Lower lobe of right lung (tissue), 2 donors: ENCODE measurements at places on chromosomes 13 and 19. TPM values are rescaled to one million over a fixed set of nuclear protein-coding genes. Genes with fewer than 3 reads are reported as not detected.

Gene GNG14
- total RNA-seq: not detected

Gene CEACAM16
- not detected for total RNA-seq

Gene TMEM147
- total RNA-seq: 81.6 TPM

Gene PALM3
- total RNA-seq: 7.7 TPM

Gene MYO1F
- 162 TPM for total RNA-seq

Gene COG6
- 28.6 TPM for total RNA-seq

Gene CYP2F1
- total RNA-seq: 1.7 TPM

Gene FCGBP
- 95.3 TPM for total RNA-seq

DNA sequence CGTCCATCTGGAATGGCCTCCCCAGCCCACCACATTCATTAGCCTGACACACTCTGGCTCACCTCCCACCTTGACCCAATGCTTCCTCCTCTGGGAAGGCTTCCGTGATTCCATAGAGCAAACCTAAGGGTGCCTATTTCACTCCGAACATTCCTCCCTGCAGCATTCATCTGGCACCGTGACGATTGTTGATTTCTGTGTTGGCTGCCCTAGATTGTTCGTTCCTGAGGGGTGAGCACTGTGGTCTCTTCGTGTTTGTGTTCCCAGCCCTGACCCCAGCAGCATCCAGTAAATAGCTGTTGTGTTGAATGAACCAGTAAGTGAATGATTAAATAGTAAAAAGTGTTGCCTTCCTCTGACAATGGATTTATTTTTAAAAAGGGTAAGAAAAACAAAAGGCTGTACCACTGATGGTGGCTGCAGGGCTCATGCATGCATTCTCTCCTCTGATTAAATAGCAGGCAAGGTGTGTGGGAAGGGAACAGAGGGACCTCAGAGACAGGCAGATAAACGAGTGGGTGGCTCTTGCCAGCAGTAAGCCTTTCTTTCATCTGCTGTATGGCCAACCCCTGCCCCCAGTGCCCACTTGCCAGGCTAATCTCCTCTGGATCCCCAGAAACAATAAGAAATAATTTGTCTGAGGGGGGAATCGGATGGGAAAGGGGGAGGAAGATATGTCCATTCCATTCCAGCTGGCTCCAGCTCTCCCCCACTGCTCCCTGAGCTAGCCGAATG is 48.4 kb upstream of the CACNA1A start:
- no peak overlapping the region for H3K27ac ChIP-seq
- no peak for DNase-seq
- peaks cover 7% of the 10 kb centered on the region for H3K27me3 ChIP-seq
- no peak overlapping the region for H3K4me3 ChIP-seq
- no peaks in the 10 kb centered on the region for H3K4me1 ChIP-seq

DNA sequence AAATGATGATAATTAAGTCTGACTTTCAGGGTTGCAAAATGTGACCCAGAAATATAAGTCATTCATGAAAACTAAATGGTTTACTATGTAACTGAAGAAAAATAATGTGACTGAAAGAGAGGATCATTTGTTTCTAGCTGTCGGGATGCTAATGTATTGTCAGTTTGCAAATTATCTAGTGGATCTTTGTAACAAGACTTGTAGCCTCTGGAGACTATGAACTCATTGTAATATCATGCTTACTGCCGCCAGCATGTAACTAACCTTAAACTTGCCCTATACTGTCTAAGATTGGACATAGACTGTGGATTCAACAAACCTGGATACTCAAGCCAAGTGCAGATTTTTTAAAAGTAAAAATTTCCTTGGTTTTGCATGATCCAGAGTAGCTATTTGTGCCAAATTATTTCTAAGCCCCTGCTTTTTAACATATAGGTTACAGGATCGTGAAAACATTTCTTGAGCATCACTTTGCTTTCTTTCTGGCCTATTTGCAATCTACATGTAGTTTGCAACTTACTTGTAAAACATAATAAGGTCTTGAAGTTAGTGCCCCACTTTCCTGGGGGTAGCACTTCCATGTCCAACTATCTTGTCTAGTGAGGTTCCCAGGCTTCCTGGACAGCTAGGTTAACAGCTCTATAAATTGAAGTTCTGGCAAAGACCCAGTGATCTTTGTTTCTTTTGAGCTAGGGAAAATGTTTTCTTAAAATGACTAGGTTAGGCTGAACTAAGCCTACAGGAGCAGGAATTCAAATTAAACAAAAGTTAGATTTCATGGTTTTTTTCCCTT is 3.3 kb upstream of the POSTN start:
- no peaks in the 10 kb centered on the region for H3K4me1 ChIP-seq
- H3K27me3 ChIP-seq: no peaks in the 10 kb centered on the region
- H3K36me3 ChIP-seq: no peaks in the 10 kb centered on the region
- H3K4me3 ChIP-seq: no peak overlapping the region
- no peak overlapping the region for H3K27ac ChIP-seq
- DNase-seq: no peak

DNA sequence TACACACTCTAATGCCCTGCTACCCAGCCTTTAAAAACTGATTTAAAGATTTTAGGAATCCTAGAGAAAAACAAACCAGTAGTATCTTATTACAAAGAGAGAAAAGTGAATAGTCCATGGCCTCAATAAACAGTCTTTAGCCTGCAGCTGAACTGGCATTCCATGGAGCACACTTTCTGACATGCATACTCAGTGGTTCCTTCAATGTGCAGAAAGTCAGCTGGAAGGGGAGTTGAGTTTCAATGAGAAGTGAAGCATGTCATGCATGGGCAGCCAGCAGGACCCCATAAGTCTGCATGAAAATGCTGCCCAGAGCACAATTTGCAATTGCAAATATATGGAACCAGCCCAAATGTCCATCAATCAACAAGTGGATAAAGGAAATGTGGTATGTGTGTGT is 273.7 kb downstream of the UQCRFS1 start:
- H3K4me3 ChIP-seq: no peak overlapping the region
- H3K27ac ChIP-seq: no peak overlapping the region
- no peaks in the 10 kb centered on the region for H3K4me1 ChIP-seq

DNA sequence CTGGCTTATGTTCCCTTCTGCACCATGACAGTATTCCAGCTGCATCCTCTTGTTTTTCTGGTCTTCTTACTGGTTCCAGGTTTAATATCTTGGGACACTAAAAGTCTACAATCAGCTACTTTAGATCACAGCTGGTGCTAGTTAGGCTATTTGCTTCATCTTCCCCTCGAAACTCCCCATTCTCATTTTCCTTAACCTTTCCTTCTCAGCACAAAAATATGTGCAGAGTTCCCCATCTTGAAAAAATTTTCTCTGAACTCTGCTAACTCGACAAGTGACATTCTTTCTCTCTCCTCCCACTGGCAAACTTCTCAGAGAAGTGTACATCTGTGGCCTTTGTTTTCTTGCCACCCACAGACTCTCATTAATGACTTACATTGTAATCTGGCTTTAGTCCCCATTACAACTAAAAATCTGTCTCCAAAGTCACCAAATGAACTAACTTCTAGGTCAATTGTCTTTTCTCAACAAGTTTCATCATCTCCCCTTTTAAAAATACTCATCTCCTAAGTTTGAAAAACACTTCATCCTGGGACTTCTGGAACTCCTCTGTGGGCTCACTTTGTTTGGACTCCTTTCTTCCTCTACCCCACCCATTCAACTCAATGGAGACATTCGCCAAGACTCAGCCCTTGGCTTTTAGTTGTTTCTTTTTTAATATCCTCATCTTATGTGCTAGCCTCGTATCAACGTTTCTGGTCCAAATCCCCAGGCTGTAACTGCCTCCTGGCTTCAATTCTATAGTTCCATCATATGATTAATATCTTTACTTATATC is 7.1 kb upstream of the KL start:
- no peak overlapping the region for H3K4me3 ChIP-seq
- H3K27me3 ChIP-seq: no peaks in the 10 kb centered on the region
- H3K4me1 ChIP-seq: peaks cover 9% of the 10 kb centered on the region
- no peaks in the 10 kb centered on the region for H3K36me3 ChIP-seq
- DNase-seq: no peak

DNA sequence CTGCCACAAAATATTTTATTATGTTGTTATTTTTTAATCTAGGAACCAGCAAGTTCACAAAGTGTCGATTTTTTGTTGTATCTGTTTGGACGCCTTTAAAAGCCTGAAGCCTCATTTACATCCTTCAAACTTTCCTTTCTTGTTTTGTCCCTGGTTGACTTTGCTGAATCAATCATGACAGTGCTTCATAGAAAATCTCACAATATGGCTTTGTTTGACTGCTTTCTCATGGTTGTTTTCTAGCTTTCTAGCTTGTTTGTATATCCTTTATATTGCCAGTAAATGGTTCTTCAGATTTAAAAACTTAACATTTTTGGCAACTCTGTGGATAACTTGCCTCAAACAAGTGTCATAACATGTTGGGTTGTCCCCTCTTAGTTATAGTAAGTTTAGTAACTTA is 84.1 kb upstream of the ATXN8OS start:
- no peaks in the 10 kb centered on the region for H3K36me3 ChIP-seq
- H3K27ac ChIP-seq: no peak overlapping the region
- no peak overlapping the region for H3K4me3 ChIP-seq
- no peaks in the 10 kb centered on the region for H3K4me1 ChIP-seq

DNA sequence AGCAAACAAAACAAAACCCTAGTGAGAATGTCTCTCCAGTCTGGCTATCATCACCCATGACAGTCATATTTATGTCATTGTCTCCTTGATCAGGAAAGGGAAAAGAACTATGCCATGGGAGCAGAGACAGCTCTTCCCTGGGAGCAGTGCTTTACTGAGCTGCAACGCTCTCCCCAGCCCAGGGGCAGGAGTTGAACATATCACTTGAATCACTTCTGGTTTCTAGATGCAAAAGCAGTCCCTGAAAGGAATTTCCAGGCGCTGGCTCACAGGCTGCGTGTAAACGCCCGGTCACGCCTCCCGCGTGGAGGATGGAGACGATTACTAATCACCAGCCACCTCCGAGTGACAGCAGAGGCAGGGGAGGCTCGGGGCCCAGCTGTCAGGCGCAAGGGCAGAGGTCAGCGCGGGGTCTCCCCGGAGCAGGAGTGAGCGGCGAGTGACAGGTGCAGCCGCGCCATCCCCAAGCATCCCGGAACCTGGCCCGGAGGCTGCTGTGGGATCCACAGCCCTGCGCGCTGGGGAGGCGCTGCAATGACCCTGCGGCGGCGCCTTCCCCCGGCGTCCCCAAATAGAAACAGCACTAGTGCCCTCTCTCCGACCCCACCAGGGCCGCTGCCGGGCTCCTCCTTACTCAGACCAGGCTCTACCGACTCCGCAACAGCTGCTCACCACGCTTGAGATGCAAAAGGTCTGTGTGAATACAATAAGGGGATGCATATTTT is 23.5 kb upstream of the DCLK1 start:
- peaks cover 6% of the 10 kb centered on the region for H3K27me3 ChIP-seq
- no peak overlapping the region for H3K4me3 ChIP-seq

- no peaks in the 10 kb centered on the region for H3K27me3 ChIP-seq
- DNase-seq: no peak
- no peak overlapping the region for H3K4me3 ChIP-seq
- no peaks in the 10 kb centered on the region for H3K4me1 ChIP-seq
- peaks cover 52% of the 10 kb centered on the region for H3K36me3 ChIP-seq
- no peak overlapping the region for H3K27ac ChIP-seq
Observed at GRCh38 chr13:29515372-29515771, 80.1 kb downstream of the SLC7A1 start.

- peaks cover 38% of the 10 kb centered on the region for H3K4me1 ChIP-seq
- H3K27ac ChIP-seq: no peak overlapping the region
- no peak overlapping the region for H3K4me3 ChIP-seq
- no peak for DNase-seq
Observed at GRCh38 chr13:87676254-87677042, 5.3 kb downstream of the SLITRK5 start.

DNA sequence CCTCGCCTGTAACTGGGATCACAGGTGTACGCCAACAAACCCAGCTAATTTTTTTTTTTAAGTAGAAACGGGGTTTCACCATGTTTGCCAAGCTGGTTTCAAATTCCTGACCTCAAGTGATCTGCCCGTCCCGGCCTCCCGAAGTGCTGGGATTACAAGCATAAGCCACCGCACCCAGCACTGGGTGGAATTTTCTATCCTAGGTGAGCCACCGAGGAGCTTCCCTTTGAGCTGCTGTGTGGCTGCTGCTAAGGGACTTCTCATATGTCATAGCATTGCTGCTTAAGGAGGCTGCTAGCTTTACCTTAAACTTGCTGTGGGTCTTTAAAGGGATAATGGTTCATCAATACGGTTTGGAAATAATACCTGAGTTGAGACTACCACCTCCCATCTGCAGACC is 2.9 kb upstream of the AMER2 start:
- no peak overlapping the region for H3K27ac ChIP-seq
- H3K4me3 ChIP-seq: no peak overlapping the region
- H3K36me3 ChIP-seq: no peaks in the 10 kb centered on the region
- H3K27me3 ChIP-seq: peaks cover 52% of the 10 kb centered on the region
- DNase-seq: no peak

DNA sequence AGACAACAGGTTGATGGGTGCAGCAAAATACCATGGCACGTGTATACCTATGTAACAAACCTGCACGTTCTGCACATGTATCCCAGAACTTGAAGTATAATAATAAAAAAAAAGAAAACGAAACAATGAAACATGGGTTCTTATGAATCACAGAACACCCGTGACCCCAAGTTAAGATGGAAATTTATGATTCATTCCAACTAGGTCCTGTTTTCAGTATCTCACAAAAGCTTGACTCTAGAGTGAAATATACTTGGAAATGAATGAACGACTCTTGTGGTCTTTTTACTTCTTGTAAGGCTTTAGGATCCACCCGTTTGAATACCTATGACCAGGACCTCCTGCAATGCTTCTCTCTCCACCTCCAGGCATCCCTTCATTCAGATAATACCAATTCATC is 3.5 kb upstream of the LILRB4 start:
- no peaks in the 10 kb centered on the region for H3K4me1 ChIP-seq
- H3K4me3 ChIP-seq: no peak overlapping the region
- peaks cover 5% of the 10 kb centered on the region for H3K27me3 ChIP-seq
- no peak overlapping the region for H3K27ac ChIP-seq

DNA sequence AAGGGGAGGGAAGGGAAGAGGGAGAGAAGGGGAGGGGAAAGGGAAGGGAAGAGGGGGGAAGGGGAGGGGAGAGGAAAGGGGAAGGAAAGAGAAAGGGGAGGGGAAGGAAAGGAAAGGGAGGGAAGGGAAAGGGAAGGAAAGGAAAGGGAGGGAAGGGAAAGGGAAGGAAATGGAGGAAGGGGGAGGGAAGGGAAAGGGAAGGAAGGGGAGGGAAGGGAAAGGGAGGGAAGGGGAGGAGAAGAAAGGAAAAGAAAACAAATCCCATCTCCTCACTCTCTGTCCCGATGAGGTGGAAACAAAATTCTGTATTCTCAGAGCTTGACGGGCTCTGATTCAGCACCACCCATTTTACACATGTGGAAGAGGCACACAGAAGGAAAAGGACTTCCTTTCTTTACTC is 51.4 kb upstream of the SIN3B start:
- H3K4me1 ChIP-seq: no peaks in the 10 kb centered on the region
- H3K27ac ChIP-seq: no peak overlapping the region
- no peak for DNase-seq
- H3K36me3 ChIP-seq: no peaks in the 10 kb centered on the region
